ENCODE measurements at places on chromosomes 3 and 15.

DNA sequence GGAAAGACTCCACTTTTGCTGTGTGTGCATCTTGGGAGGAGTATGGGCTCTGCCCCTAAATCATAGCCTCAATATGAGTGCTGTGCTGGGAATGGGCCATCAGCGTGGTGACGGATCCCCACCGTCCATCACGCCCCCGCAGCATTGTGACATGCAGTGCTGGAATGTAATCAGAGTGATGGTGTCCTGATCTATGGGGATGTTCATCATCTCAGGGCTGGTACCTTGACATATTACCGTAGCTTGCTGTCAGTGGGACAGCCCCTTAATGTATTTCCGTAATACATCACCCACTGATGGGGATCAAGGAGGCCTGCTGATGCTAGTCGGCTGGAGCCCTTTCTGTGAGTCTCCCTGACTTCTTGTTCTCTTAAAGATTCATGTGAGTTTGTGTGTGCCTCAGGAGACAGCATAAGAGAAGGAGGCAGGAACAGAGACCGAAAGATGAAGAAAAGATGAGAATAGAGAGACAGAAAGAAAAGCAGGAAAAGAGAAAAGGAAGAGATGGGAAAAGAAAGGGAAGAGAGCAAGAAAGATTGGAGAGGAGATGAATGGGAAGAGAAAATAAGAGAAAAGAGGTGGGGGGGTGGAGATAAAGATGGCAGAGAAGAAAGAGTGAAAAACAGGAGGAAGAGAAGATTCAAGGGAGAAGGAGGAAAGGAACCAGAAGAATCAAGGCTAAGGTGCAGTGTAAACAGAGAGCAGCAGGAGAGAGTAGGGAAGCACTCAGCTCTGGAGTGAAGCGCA is 183.7 kb downstream of the RPLP1 start:
- DNase-seq = no peak

- no peak for DNase-seq
Observed at GRCh38 chr3:56219894-56220805, 248.1 kb downstream of the ERC2 start.

DNA sequence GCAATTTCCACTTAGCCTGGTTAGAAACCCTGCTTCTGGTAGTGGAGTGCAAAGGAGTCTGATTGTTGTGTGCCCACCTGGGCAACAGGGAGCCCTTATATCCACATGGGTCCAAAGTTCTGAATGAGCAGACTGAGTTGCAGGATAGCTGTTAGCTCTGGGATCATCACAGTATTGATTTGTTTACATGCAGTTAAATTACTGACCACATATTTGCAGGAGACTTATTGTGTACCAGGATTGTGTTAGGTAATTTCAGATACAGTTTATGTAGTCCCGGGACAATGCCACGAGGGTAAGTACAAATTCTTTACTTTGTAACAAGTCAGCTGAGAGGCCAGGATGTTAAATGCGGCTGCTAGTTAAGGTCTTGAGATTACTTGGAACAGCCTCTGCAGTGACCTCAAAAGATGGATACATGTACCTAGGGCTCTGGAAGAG is 18.8 kb downstream of the ARHGEF26 start:
- DNase-seq = no peak

DNA sequence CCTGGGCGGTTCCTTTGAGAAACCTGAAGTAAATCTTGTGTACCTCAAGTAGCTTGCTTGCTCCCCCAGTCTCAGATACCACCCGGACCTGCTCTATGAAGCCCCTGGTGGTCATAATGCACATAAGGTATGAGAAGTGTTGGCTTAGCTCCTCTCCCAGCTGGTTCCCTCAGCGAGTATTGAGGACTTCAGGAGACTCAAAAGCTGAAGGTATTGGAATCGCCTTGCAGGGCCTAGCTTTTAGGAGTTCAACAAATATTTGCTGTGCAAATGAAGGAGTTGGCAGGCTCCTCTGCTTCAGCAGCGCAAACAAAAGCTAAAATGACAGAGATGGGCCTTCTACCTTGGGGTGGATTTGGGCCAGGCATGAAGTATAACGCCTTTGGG is 1.7 kb downstream of the CMTM8 start:
- peak; percentile 36 for DNase-seq

DNA sequence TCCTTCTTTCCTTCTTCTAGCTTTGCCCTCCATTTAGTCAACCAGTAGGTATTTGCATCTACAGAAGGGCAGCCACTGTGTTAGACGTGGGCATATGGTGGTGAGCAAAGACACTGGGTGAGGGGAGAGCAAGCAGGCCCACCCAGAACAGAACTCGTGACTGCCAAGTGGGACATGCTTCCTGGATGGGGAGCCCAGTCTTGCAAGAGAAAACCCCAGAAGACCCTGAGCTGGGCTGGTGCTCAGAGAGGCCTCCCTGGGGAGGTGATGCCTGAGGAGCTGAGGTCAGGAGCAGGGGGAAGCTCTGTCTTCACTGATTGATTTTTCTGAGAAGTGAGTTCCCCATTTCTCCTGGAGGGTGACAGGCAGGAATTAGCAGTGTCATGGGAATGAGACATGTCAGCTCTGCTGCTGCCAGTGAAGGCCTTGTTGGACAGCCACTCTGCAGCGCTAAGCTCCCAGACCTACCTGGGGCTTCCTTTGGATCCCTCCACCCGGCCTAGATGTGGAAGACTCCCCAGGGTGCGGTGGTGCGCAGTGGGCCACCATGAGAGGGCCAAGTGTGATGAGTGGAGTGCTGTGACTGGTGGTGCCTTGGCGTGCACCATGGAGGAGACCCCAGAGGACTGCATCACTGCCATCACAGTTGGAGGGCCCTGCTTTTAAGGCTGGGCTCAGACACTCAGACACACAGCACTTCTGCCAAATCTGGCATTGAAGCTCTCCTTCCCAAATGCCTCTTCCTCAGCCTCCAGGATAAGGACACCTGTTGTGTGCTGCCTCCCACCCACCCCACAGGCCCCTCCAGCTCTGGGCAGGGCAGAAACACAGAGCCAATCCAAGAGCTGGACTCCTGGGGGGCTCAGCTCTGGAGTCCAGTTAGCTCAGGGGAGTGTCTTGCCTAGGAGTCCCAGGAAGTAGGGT is 40.0 kb upstream of the TOPBP1 start:
- no peak for DNase-seq

GRCh38 chr3:172324611-172325203 is 123.5 kb downstream of the GHSR start:
- DNase-seq = no peak

- no peak for DNase-seq
Observed at GRCh38 chr3:9902372-9903237, at the start of gene IL17RE. IL17RE (plus strand) TSS chr3:9902848; CDS start chr3:9902933, 85 bp downstream.

DNA sequence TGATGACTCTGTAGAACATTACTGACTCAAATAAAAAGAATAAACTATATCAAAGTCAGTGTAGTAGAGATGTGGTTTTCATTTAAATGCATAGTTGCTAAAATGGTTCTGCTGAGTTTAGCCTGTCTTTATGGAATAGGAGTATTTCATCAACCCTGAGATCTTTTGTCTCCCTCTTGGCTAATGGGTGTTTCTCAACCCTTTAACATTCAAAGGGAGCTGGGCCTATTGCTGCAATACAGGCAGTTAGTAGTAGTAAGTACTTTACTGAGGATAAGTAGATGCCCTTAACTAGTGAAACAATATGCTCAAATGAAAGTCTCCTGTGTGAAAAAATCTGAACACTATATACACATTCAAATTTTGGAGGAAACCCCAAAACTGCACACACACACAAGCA is 184.7 kb upstream of the TTC14 start:
- no peak for DNase-seq

GRCh38 chr3:138124706-138125355 is 7.4 kb downstream of the A4GNT start:
- no peak for DNase-seq

- DNase-seq = no peak
Observed at GRCh38 chr3:42705058-42705767, 2.6 kb upstream of the HHATL start.

DNA sequence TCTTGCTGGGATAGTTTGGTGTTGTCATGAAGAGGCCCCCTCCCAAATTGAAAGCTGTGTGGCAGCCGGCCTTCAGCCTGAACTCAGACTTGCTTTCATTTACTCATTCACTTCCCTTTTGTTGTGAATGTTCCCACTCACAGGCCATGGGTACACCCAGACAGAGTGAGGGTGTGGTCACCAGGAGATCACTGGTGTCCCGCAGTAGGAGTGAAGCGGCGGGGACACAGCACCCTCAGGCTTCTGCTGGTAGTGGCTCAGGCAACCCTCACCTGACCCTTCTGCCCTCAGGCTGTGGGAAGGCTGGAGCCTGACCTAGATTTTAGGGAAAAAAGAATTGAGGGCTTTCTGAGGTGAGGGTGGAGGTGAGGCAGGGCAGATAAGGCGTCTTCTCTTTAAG is 244.4 kb downstream of the SOX2 start:
- no peak for DNase-seq

- no peak for DNase-seq
Observed at GRCh38 chr3:41216993-41217392, 17.7 kb downstream of the CTNNB1 start.

DNA sequence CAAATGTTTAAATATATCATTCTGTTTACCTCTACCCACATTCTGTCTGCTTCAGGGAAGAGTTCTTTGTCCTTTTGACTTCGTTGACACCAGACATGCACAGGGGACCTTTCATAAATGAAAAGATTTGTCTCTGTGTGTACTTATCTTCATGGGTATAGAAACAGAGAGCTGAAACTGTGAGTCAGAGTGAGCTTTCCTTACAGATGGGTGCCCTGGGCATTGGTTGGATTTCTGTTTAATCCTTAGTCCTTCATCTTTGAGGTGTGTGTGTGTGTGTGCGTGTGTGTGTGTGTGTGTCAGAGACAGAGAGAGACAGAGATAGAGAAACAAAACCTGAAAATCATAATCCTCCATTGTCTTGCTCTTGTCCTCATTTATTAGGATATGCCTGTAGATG is 517.4 kb downstream of the TUSC7 start:
- no peak for DNase-seq
